GOT3 (cell line): ENCODE measurements at places on chromosomes 13 and 19.

DNA sequence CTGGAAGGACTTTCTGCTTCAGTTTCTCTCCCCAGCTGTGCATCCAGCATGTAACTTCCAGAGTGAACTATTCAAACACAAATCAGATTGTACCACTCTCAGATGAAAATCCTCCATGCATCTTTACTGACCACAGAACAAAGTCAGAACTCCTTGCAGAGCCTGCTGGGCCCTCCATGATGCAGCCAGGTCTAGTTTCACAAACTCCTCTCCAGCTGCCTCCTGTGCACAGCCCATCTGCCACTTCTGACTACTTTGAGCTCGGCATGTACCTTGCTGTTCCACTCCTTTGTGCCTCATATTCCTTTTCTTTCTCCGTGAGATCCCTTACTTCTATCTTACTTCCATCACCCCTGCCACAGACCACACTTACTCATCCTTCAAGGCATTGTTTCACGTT lies 31.4 kb downstream of the NALCN start:
- DNase-seq, result no peak

DNA sequence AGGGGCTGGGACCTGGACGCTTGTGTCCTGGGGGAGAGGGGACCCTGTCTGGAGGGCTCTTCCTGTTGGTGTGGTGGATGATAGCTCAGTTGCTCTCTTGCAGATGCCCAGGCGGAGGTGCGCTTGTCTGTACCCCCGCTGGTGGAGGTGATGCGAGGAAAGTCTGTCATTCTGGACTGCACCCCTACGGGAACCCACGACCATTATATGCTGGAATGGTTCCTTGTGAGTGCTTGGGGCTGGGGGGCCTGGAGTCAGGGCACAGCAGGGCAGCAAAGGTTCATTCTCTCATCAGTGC lies 2.2 kb downstream of the BCAM start:
- DNase-seq, result no peak

DNA sequence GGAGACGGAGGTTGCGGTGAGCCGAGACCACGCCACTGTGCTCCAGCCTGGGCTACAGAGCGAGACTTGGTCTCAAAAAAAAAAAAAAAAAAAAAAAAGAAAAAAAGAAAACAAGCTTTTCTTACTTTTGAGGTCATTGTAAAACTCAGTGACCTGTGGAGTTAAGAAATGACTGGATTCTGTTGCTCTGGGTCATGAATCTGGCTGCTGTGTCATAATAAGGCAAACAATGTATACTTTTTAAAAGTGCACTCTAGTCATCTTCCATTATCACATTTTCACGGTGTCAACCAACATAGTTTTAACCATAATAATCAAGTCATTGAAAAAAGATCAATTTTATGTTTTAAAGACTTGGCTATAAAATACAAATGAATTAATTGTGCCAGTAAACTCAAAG lies 1186.6 kb downstream of the DIAPH3 start:
- no peak for DNase-seq

- no peak for DNase-seq
Measured at GRCh38 chr13:29195456-29195855, 375.3 kb downstream of the MTUS2 start.

DNA sequence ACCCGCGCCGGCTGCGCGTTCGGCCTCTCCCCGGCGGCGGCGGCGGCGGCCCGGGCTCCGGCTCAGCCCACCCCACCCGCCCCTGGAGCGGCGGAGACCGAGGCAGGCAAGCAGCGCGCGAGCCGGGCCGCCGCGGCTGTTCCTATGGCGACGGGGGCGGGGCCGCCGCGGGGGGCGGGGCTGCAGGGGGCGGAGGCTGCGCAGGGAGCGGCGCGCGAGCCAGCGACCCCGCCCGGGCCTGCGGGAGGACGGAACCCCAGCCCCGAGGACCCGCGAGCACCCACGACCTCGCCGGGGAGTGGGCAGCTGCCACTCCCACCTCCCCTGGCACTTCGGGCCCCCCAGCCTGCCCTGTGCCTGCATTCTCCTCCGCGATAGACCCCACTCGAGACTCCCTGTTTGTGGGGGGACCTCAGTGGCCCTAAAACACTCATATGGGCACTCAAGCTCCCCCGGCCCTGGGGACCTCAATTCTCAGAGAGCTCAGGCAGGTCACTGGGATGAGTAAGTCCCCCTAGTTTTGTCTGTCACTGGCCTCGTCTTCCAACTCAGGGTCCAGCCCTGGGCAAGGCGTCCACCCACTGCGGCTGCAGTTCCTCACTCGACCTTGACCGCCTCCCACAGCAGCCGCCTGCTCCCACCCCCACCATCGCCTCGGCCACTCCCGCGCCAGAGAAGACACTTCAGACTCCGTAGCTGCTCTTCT lies at the start of gene CTXN1:
TSS of gene CTXN1 (minus strand) at position 115 of the 706 bp plus-strand sequence. CDS start 597 bp downstream, outside the sequence.
- no peak for DNase-seq

DNA sequence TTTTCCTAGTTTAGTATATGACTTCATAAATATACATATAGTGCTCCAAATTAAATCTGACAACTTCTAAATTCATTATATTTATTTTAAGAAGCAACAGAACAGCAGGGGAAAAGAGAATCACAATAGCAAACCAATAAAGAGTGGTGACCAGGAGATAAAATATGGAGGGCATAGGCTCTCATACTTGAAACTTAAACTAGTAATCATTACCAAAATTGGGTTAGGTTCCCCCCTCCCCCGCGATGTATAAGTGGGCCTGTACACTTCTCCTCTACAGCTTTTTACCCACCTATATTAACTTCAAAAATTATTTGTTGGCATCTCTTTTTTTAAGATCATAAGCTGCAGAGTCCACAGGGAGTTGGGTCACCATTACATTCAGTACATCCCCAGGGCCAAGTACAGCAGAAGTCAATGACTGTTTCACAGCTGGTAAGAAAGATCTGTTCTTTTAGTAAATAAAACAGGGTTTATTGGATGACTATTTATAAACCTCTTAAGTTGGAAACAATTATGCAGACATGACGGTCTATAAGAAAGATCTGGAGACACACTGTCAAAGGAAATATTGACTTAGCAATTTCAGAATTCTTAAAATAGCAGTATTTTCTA lies 29.4 kb downstream of the KLF12 start:
- no peak for DNase-seq

GRCh38 chr19:38849860-38850435 lies at the start of gene HNRNPL:
TSS of gene HNRNPL (minus strand) at chr19:38849986. CDS start at chr19:38849966, 20 bp downstream.
- peak; percentile 100 for DNase-seq

DNA sequence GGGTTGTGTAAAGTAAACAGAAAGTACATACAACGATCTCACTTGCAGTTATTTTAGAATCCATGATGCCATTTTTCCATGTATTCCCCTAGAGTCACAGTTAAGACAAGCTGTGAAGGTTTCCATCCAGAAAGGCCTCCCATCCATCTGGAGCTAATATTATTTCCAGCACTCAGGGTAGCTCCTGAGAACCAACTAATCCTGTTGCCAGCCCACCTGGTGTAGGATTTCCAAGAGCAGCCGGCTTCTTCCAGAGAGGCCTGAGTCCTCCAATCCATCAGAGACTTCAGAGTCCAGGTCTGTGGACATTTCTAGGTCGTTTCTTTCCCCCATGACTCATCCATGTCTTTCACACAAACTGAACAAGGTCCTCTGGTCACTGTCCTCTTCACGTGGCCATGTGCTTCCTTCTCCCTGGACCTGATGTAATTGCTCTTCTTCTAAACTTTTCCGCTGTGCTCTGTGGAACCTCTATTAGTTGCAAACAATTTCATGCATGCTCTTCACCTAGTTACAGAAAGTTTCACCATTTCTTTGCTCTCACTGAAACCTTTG lies 270.3 kb upstream of the TMTC4 start:
- no peak for DNase-seq

GRCh38 chr13:97945792-97946419 lies 7.6 kb upstream of the IPO5 start:
- DNase-seq, result no peak

DNA sequence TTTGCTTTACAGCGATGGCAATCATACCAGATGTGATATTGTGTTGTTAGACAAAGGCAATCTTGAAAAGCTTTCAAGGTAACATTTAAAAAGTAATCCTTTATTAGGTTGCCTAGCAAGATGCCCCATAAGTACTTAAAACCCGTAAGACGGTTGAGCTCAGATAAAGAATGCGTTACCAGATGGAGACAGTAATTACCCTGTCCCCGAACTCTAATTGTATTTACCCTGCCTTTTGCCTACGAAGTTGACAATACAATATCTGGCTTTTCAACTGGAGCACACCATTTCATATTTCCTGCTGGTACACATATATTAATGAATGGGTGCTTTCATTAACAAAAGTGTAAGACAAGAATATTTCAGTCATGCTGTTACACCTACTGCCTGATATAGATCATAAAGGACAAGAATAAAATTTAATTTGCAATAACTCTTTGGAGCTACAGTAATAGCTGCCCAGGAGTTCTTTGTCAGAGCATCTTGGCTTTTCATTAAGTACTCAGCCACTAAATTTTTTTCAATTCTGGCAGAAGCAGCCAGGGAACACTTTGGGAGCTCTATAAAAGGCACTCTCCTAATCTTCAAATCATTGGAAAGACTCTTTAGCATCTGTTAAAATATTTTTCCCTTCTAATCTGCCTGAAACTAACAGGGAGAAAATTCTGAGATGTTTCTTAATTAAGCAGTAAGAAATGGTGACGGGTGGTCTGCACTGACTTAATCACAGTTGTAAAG lies 63.8 kb downstream of the DCT start:
- DNase-seq, result no peak

GRCh38 chr19:45164577-45165335 lies 4.0 kb upstream of the NKPD1 start:
- no peak for DNase-seq

DNA sequence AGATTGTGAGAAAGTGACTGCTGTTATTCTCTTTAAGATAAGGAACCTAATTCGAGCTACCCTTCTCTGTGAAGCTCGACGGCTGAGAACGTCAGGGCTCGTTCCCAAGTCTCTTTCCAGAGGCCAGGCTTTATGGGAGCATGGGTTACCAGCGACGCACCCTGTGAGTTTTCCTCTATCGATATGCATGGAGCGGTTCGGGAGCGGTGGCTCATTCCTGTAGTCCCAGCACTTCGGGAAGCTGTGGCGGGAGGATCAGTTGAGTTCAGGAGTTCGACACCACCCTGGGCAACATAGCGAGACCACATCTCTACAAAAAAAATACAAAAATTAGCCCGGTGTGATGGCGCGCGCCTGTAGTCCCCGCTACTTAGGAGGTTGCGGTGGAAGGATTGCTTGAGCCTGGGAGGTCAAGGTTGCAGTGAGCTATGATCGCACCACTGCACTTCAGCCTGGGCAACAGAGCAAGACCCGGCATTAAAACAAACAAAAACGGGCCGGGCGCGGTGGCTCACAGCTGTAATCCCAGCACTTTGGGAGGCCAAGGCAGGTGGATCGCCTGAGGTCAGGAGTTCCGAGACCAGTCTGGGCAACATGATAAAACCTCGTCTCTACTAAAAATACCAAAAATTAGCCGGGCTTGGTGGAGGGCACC lies 681 bp upstream of the ZNF606 start:
- DNase-seq, result no peak
